ENCODE measurements at places on chromosomes 13 and 19.

- no peak for DNase-seq
Observed at GRCh38 chr13:20131057-20131832, 29.6 kb downstream of the GJA3 start.

DNA sequence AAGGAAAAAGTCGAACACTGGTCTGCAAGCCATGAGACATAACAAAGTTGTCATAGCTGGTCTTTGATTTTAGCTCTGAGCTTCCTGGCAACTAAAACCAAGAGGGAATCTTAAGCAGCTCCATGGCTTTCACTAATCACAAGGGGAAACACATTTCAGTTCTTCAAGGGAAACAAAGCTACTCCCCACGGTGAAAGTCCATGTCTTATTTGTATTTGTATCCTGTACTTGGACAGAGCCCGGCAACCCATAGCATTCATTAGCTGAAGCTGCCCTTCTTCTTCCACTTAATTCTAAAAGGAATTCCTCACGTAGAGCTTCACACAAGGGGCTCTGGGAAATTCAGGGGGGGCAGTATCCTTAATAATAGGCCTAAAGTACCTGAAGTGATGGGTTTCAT is 128.9 kb downstream of the RGCC start:
- no peak for DNase-seq

GRCh38 chr19:13848798-13849676 is 27.9 kb upstream of the NANOS3 start:
- DNase-seq, result no peak

GRCh38 chr13:21929400-21929799 is 258.5 kb downstream of the FGF9 start:
- no peak for DNase-seq

GRCh38 chr13:43631106-43631505 is 155.7 kb downstream of the ENOX1 start:
- DNase-seq, result no peak

DNA sequence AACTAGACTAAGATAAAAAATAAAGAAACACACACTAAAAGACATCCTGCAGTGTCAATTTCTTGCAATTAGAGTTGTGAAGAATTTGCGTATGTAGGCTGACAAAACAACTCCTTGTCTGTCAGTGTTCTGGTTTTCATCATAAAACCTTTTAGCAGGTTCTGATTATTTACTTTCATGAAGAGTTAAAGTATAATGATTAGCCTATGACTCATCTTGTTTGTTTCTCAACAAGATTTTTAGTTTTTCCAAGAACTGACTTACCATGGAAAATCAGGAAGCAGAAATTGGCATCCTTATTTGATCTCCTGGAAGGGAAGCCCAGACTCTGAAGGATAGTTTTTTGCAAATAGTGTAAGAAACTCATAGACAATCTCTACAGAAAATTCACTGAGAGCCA is 848.7 kb upstream of the PCDH9 start:
- no peak for DNase-seq

DNA sequence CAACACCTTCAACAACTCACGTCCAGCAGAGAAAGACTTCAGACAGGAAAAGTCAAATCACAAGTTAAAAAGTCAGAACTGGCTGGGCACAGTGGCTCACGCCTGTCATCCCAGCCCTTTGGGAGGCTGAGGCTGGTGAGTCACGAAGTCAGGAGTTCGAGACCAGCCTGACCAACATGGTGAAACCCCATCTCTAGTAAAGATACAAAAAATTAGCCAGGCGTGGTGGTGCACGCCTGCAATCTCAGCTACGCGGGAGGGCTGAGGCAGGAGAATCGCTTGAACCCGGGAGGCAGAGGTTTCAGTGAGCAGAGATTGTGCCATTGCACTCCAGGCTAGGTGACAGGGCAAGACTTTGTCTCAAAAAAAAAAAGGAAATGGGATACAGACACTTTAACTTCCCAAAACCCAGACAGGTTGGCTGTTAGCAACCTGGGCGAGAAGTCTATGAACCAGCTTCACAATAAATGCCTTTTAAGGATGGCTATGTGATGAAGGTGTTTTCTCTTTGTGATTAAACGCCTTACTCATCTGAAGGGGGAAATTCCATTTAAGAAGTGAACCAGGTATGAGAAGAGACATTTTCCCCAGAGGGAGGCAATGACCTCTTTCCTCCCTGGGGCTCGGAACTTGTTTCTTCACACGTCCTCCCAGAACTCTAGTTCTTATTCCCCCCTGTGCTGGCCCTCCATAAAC is 80.4 kb downstream of the INSR start:
- DNase-seq, result no peak

DNA sequence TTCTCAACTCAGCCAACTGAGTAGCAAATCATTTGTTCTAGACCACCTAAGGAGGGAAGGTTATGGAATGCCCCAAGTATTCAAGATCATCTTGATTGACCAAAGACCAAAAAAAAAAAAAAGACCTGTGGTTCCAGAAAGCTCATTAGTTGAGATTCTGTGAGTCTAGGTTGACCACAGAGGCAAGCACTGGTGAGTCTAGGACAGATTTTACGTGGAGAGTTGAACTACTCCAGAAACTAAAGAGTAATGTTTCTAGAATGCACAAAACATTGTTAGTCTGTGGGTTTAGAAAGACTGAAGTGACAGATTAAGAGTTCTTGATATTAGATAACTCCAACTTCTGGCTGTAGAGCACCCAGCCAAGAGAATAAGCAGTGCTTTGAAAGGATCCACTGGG is 4.0 kb upstream of the CYTH2 start:
- no peak for DNase-seq

DNA sequence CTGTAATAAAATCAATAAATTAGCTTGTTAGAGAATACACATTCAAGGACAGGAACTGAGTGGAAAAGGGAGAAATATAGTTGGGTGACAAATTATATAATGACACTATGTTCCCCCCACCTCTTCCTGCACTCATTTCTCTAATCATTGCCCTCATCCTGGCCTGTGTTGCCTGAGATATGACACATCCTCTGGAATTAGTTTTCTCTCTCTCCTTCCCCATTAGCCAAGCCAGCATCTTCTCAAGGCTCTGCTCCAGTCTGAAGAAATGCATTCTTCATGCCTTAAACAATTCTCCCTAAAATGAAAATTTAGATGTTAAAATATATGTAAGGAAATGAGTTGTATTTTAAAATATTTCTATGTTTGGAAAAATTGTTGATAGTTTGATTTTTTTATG is 280.3 kb downstream of the POU4F1 start:
- no peak for DNase-seq

- DNase-seq, result peak; percentile 71
Observed at GRCh38 chr19:54439174-54439851, 9.7 kb upstream of the LENG8 start.

GRCh38 chr19:28667348-28667977 is 545.5 kb downstream of the UQCRFS1 start:
- DNase-seq, result no peak

GRCh38 chr19:38388349-38389100 is at the start of gene SPRED3:
SPRED3 (plus strand) TSS chr19:38388697; CDS start chr19:38390303, 1,606 bp downstream.
- no peak for DNase-seq

DNA sequence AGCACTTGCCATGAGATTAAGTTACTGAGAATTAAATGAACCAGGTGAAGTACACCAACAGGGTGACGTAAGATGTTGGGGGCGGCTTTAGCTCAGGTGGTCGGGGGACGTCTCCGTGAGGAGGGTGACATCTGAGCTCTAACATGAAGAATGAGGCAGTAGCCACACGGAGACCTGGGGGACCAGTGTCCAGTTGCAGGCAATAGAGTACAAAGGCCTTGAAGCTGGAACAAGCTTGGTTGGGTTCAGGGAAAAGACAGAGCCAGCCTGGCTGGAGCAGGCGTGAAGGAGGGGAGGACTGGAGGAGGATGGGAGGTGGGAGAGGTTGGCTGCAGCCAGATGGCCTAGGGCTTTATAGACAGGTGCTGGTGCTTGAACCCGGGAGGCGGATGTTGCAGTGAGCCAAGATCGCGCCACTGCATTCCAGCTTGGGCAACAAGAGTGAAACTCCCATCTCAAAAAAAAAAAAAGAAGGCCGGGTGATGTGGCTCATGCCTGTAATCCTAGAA is 1.6 kb downstream of the SPINT2 start:
- no peak for DNase-seq

GRCh38 chr13:96650301-96650886 is 343.9 kb downstream of the OXGR1 start:
- no peak for DNase-seq

- DNase-seq, result no peak
Observed at GRCh38 chr13:23069566-23069965, 111.2 kb upstream of the SGCG start.

DNA sequence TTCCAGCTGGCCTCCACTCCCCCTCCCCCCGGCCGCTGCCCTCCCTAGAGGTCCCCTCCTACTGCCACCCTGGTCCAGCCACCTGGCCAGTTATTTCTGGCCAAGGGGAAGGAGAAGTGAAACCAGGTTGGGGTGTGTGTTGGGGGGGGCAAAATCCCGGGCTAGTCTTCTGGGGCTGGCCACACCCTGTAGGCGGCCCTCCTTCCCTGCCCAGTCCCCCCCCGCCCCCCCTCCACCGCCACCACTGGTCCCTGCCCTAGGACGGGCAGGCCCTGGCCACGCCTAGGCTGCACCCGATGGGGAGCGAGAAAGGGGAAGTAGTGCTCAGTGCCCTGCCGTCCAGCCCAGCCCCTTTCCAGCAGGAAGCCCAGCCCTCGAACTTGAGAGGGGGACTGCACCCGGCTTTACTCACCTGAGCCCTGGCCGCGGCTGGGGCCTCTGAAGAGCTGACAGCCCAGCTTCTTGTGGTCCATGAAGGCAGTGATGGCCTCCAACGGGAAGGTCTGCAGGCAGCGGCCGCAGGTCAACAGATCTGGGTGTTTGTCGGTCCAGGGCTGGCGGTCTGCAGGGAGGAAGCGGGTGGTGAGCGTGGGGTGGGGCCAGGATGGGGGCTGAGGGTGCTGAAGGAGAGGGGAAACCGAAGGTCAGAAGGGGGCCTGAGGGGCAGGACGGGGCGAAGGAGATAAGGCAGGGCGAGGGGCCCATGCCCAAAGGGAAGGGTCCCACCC is 813 bp downstream of the ZNF296 start:
- DNase-seq, result peak; percentile 5

GRCh38 chr19:34806976-34807860 is 34.2 kb upstream of the ZNF599 start:
- DNase-seq, result no peak

GRCh38 chr13:114152831-114153371 is 20.5 kb upstream of the RASA3 start:
- DNase-seq, result no peak

DNA sequence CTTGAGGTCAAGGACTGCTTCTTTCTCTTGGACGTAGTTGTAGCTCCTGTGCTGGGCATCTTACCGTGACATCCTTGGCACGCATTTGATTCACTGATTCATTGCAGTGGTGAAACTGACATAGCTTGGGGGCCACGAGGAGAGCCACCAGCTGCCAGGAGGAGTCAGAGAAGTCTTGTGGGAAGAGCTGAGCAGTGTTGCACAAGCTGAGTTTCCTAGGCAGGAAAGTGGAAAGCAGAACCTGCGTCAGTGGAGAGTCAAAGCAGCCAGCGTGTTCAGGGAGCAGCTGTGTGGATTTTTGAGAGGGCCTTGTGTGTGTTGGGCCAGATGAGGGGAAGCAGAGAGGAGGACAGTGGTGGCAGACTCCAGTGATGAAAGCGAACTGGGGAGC is 5.3 kb upstream of the GPR183 start:
- peak; percentile 51 for DNase-seq

- no peak for DNase-seq
Observed at GRCh38 chr13:30196025-30196424, 111.3 kb downstream of the KATNAL1 start.

GRCh38 chr13:44934724-44935123 is 54.5 kb downstream of the NUFIP1 start:
- DNase-seq, result no peak

Measured in hippocampal formation (tissue), 2 donors.